ENCODE measurements at places on chromosomes 5 and 9.

- no peak for DNase-seq
Observed at GRCh38 chr5:53167836-53168235, 58.3 kb upstream of the MOCS2 start.

- DNase-seq: no peak
Observed at GRCh38 chr9:79145442-79145841, 426.3 kb upstream of the TLE4 start.

DNA sequence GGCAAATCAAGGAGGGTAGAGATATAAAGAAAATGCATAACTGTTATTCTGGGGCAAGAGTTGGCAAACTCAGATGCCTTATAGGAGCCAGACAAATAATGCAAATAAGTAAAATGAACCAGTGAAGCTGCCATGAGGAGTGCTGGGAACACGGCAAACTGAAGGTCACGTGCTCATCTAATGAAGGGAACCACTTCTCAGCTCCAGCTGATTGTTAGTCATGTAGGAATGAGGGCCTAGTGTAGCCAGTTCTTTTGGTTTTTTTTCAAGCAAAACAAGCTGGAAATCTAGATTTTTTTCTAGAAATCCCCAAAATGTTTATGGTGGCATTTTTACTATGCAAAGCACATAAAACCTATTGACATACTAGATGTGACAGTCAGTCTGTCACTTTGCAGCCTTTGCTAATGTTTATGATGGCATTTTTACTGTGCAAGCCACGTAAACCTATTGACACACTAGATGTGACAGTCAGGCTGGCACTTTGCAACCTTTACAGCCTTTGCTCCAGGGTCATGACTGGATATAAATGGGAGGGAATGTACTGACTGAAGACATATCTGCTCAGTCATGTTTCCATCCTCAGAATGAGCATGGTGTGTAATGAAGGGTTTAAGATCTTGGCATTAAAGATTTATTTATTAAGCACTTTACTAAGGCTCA, 39.4 kb downstream of the RUSC2 start:
- DNase-seq: no peak

- no peak for DNase-seq
Observed at GRCh38 chr5:148387325-148387724, 3.6 kb downstream of the FBXO38 start.

DNA sequence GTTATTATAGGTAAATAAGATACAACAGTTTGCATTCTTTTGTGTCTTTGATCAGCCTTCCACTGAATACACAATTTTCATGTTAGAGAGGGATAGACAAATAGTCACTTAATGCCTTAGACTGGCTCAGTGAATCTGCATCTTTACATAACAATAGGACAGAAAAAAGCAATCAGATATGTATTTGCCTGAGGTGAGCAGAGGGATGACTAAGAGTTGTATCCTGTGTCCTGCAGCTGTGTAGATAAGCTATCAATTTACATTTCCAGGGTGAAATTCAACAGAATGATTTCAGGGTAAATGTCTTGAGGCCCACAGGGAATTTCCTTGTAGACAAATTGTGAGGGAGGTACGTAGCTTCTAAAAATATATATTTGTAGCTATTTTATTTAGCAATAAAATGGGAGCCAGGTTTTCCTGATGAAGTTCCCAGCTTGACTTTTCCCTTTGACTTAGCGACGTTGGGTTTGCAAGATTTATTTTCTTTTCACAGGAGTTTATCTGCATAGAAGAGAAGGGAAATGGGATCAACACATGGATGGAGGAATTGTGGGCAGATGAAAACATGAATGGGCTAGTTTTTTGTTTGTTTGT, 586.1 kb upstream of the CDH6 start:
- no peak for DNase-seq

All from GM13977 (cell line).